ENCODE measurements at places on chromosomes 2 and 18.

DNA sequence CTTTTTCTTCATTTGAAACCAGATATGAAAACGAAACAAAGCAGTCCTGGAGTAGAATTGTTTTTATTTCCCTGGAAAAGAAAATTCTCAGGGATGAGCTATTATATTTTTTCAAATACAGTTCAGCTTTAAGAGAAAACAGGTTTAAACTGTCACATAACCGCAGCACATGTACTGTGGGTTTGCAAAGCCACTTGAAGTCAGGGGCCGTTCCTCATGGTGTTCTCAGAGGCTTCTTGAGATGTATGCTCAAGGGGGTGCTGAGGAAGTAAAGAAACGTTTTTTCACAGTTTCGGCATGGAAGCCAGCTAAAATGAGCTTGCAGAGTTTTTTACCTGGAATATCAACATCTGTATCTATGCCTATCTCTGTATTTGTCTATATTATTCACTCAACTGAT is 225.3 kb downstream of the MC4R start:
- no peak overlapping the region for H3K27ac ChIP-seq
- H3K4me1 ChIP-seq: no peaks in the 10 kb centered on the region
- H3K36me3 ChIP-seq: no peaks in the 10 kb centered on the region

DNA sequence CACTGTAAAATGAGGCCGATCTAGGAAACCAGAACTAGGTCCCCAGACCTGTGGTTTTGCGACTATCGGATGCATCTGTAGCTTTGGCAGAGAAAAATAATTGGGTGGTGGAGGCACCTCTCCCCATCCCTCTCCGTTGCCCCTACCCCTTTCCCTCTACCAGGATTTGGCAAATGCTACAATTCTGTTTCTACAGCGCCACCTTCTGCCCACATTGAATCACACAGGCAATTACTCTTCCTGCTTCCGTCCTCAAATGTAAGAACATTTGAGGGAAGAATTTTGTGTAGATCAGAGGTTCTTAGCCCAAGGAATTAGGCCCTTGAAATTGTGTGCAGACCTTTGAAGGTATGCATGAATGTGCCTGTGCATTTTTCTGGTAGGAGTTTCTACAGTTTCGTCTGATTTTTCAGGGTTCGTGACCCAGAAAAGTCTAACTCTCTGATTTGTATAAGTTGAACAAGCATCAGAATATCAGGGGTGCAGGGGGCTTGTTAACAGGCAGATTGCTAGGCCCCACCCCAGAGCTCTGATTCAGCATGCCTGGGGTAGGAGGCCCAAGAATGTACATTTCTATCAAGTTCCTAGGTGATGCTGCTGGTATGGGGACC is 11.2 kb downstream of the ATP6V1B1 start:
- peaks cover 4% of the 10 kb centered on the region for H3K4me1 ChIP-seq
- H3K36me3 ChIP-seq: no peaks in the 10 kb centered on the region
- peak; percentile 64 for DNase-seq
- H3K27me3 ChIP-seq: no peaks in the 10 kb centered on the region
- no peak overlapping the region for H3K4me3 ChIP-seq

- no peak for DNase-seq
- H3K27ac ChIP-seq: no peak overlapping the region
- H3K4me3 ChIP-seq: no peak overlapping the region
- no peaks in the 10 kb centered on the region for H3K4me1 ChIP-seq
Observed at GRCh38 chr2:151182899-151183809, 78.5 kb downstream of the RBM43 start.

- no peaks in the 10 kb centered on the region for H3K4me1 ChIP-seq
- H3K27me3 ChIP-seq: no peaks in the 10 kb centered on the region
- H3K4me3 ChIP-seq: no peak overlapping the region
- H3K36me3 ChIP-seq: no peaks in the 10 kb centered on the region
Observed at GRCh38 chr2:46258937-46259776, 38.0 kb upstream of the EPAS1 start.

DNA sequence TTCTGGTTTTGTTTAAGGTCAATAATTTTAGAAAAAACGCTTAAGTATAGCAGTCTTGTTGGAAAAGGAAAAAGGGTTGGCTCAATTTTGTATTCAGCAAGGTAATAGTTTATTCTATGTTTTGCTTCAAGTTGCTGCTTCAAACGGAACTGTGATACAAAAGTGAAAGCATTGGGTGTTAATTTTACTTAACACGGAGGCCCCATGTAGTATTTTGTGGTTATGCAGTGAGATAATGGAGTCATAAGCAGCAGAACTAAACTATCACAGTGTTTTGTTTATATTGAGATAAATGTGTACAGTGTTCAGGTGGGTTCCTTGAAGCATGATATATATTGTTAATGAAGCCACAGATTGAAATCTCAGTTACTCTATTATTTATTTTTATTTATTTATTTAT is 67.0 kb upstream of the LYPD6B start:
- H3K4me3 ChIP-seq: no peak overlapping the region
- no peaks in the 10 kb centered on the region for H3K36me3 ChIP-seq
- DNase-seq: no peak
- H3K27ac ChIP-seq: no peak overlapping the region

DNA sequence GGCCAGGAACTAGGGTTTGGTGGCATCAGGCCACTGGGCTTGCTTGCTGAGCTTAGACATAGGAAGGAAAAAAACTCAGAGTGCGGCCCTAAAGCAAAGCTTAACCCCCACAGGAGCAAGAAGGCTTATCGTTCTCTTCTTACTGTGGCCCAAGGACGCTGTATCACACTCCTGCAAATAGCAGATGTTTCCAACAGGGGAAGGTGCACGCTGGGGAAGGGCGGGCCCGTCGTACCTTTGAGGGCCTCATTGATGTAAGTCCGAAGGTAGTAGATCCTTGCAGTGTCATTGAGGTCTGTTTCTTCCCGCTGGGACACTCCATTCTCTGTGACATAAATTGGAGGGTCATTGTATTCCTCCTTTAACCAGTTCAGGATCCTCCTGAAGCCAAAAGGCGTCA is 46.6 kb downstream of the LCT start:
- no peak overlapping the region for H3K4me3 ChIP-seq
- DNase-seq: no peak
- no peaks in the 10 kb centered on the region for H3K27me3 ChIP-seq
- H3K4me1 ChIP-seq: peaks cover 9% of the 10 kb centered on the region
- no peak overlapping the region for H3K27ac ChIP-seq

DNA sequence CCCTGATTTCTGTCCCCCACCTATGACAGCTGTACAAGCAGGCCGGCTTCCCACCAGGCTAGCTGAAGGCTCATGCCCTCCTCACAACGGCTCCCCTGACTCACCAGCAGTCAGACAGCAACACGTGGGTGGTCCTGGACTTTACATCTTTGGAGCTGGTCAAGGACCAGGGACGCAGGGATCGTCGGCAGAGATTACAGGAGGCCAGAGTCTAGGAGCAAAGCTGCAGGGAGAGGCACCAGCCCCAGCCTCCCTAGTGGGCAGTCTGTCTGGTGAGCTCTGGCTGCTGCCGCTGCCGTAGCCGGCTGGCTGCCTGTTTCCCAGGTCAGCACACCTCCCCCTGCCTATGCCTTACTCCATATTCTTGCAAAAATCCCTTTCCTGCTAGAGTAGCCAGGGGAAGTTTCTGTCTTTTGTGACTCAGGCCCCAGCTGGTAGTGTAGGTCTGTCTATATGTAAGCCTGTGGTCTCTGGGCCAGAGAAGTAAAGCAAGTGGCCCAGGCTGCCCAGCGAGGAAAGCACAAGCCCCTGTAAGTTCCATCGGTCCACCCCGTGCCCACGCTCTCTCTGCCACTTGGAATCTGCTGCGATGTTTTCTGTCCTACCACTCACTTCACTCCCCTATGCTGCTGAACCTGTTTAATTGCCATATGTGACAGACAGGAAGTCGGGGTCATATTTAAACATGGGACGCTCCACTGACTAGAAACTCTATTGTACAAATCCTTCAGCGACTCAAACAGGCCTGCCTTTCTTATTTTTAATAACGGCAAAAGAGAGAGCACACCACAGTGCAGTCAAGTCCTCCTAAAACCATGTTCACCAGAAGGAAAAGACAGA is 2.4 kb upstream of the ARHGEF4 start:
- H3K27me3 ChIP-seq: peaks cover 14% of the 10 kb centered on the region
- no peak overlapping the region for H3K4me3 ChIP-seq
- H3K27ac ChIP-seq: no peak overlapping the region
- no peaks in the 10 kb centered on the region for H3K36me3 ChIP-seq
- no peaks in the 10 kb centered on the region for H3K4me1 ChIP-seq

- peaks cover 42% of the 10 kb centered on the region for H3K4me1 ChIP-seq
- peak; percentile 69 for DNase-seq
- H3K27ac ChIP-seq: peak overlapping the region; percentile 75
- no peaks in the 10 kb centered on the region for H3K27me3 ChIP-seq
- H3K4me3 ChIP-seq: peak overlapping the region; percentile 89
- no peaks in the 10 kb centered on the region for H3K36me3 ChIP-seq
Observed at GRCh38 chr2:74391209-74391579, 11.1 kb upstream of the DCTN1 start.

- no peak for DNase-seq
- no peaks in the 10 kb centered on the region for H3K4me1 ChIP-seq
- H3K36me3 ChIP-seq: no peaks in the 10 kb centered on the region
- H3K4me3 ChIP-seq: no peak overlapping the region
- no peaks in the 10 kb centered on the region for H3K27me3 ChIP-seq
- no peak overlapping the region for H3K27ac ChIP-seq
Observed at GRCh38 chr2:79138385-79138784, 18.1 kb downstream of the REG1A start.

DNA sequence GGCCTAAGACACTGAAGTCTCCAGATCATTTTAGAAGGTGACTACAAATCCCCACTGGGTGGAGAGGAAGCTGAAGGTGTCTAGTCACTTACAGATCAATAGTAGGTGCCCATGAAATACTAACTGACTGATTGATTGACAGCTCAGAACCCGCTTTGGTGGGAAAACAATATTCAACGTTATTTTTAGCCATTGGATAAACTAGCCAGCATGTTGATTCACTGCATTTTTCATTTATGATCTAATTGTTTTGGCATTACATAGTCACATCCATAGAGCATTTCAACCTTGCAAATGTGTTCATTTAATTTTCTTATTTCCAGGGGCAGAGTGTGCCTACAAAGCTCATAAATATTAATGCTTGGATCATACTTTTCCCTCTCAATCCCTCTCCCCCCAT is 162.3 kb downstream of the MREG start:
- H3K27me3 ChIP-seq: no peaks in the 10 kb centered on the region
- H3K4me3 ChIP-seq: no peak overlapping the region
- DNase-seq: peak; percentile 76
- H3K36me3 ChIP-seq: no peaks in the 10 kb centered on the region
- peaks cover 30% of the 10 kb centered on the region for H3K4me1 ChIP-seq

DNA sequence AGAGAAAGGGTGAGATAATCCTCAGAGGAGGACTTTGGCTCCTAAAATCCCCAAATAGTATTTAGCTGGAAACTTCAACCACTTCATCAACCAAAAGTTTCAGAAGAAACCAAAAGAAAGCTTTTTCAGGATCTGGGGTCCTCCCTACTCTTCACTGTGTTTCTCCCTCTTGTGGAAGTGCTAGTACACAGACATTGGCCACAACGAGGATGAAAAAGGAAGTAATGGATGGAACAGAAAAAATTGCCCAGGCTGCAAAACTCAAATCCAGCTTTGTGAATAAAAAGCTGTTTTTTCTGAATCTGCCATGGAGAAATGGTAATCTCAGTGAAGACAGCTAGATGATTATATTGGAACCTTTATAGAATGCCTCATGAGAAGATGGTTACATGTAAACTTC is 4.0 kb downstream of the PID1 start:
- DNase-seq: peak; percentile 25
- H3K36me3 ChIP-seq: no peaks in the 10 kb centered on the region
- H3K4me1 ChIP-seq: peaks cover 35% of the 10 kb centered on the region
- no peak overlapping the region for H3K27ac ChIP-seq
- no peaks in the 10 kb centered on the region for H3K27me3 ChIP-seq

- H3K27ac ChIP-seq: peak overlapping the region; percentile 89
- peak overlapping the region; percentile 85 for H3K4me3 ChIP-seq
- no peaks in the 10 kb centered on the region for H3K27me3 ChIP-seq
- peak; percentile 38 for DNase-seq
- peaks cover 61% of the 10 kb centered on the region for H3K4me1 ChIP-seq
- no peaks in the 10 kb centered on the region for H3K36me3 ChIP-seq
Observed at GRCh38 chr2:188973641-188974040, 532 bp upstream of the COL3A1 start.

DNA sequence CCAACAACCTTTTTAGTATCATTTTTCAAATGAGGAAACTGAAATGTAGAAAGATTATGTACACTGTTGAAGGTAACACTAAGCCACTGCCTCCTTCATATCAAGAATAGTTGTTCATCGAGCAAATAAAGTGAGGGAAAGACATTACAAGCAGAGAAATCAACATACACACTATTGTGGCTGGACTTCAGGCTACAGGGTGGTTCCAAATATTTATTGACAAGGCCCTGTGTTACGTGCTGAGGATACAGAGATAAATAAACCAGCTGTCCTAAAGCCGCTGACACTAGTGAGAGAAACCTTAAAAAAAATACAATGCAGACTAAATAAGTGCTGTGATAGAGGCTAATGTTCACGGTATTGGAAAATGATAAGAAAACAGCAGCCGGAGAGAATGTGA is 1.9 kb upstream of the LNPK start:
- H3K27me3 ChIP-seq: no peaks in the 10 kb centered on the region
- no peak overlapping the region for H3K27ac ChIP-seq
- peaks cover 14% of the 10 kb centered on the region for H3K4me1 ChIP-seq
- H3K4me3 ChIP-seq: no peak overlapping the region

DNA sequence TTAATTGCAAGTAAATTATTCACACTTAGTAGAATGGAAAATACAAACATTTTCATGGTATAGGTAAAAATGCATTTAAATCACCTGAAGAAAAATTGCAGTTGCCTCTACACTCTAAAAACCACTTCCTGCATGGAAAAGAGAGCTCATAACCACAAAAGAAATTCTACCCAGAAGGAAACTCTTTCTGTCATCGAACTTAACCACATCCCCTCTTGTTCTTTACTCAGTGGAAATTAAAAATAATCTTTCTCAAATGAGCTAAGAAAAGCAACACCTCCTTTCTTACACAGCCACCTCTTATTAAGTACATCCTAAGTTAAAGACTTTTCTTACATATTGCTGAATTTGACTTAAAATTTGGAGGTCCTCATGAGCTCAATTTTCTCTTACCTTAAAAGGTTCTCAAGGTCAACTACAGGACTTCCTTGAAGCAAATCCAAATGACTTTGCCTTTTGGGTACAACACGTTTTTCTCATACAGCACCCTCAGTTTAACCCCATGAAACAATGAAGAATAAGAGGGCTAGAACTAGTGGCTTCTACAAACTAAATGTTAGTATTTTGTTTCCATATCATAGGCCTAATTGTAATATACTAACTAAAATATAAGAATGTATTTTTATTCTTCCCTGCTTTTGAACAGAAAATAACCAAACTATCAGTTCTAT is 109.1 kb upstream of the CRIM1 start:
- H3K27me3 ChIP-seq: peaks cover 14% of the 10 kb centered on the region
- H3K27ac ChIP-seq: no peak overlapping the region
- H3K4me1 ChIP-seq: no peaks in the 10 kb centered on the region
- no peak for DNase-seq
- no peaks in the 10 kb centered on the region for H3K36me3 ChIP-seq

DNA sequence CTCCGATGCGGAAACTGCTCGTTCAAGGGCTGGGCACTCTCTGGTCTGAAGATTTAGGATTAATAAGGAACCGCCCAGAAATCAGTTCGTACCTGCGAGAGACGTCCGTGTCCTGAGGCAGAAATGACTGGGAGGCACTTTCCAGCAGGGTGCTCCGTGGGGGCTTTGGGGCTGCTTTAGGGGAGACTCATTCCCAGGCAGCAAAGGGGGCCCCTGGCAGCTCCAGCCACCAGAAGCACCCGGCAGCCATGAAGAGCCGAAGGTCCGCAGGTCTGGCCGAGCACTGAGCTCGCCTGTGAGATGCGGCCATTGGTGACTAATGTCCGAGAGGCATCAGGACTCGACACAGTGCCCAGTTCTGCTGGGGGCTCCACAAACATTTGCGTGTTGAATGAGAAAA is 20.9 kb downstream of the KCNG2 start:
- no peak overlapping the region for H3K4me3 ChIP-seq
- no peak overlapping the region for H3K27ac ChIP-seq
- no peak for DNase-seq
- no peaks in the 10 kb centered on the region for H3K36me3 ChIP-seq
